ENCODE measurements at places on chromosomes 3 and 15.

- no peak for DNase-seq
- H3K27me3 ChIP-seq: no peaks in the 10 kb centered on the region
- no peaks in the 10 kb centered on the region for H3K36me3 ChIP-seq
- peaks cover 9% of the 10 kb centered on the region for H3K4me1 ChIP-seq
- H3K4me3 ChIP-seq: no peak overlapping the region
These were observed 54.6 kb downstream of the SSUH2 start for GRCh38 chr3:8589880-8590556.

DNA sequence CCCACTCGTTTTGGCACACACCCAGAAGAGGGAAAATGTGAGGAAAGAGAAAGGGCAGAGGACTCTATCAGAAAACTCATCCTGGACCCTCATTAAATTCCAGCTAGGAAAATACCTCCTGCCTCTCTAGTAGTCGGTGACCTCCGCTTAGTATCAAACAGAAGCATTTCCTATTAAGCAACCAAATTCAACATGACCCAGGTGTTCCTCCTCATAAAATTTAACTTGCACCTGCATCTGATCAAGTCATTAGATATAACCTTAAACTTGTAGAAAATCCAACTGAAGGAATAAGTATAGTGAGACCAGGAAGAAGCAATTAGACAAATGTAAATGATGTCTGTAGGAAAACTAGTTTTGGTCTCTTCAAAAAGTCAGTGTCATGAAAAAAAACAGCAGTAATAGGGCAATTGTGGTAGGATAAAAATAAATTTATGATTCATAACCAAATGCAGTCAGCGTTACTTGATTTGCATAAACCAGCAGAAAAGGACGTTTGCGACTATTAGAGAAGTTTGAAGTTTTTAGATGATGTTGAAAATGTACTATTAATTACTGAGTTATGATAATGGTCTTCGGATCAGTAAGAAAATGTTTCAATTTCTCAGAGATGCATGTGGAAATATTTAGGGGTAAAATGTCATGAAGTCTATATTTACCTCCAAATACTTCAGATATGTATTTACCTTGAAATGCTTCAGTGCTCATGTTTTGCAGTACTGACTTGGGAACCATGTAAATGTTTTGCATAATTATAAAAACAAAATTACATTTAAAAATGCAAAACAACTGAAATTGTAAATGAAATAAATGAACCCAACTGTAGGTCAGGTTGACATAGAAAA is 44.6 kb downstream of the LDHAL6B start:
- no peak for DNase-seq
- H3K4me3 ChIP-seq: no peak overlapping the region
- peaks cover 18% of the 10 kb centered on the region for H3K36me3 ChIP-seq
- H3K27ac ChIP-seq: no peak overlapping the region

- H3K27me3 ChIP-seq: peaks cover 7% of the 10 kb centered on the region
- no peak overlapping the region for H3K27ac ChIP-seq
- no peak for DNase-seq
- H3K4me1 ChIP-seq: no peaks in the 10 kb centered on the region
- H3K36me3 ChIP-seq: no peaks in the 10 kb centered on the region
- H3K4me3 ChIP-seq: no peak overlapping the region
These were observed 164.5 kb downstream of the MEGF11 start for GRCh38 chr15:66089049-66089448.

- no peaks in the 10 kb centered on the region for H3K27me3 ChIP-seq
- no peak for DNase-seq
- no peaks in the 10 kb centered on the region for H3K4me1 ChIP-seq
- no peak overlapping the region for H3K27ac ChIP-seq
- no peaks in the 10 kb centered on the region for H3K36me3 ChIP-seq
These were observed 212.4 kb downstream of the IL5RA start for GRCh38 chr3:2897821-2898220.

GRCh38 chr15:42491539-42492225 is 741 bp upstream of the ZNF106 start:
- peak; percentile 41 for DNase-seq
- peak overlapping the region; percentile 88 for H3K4me3 ChIP-seq
- H3K4me1 ChIP-seq: peaks cover 35% of the 10 kb centered on the region
- no peaks in the 10 kb centered on the region for H3K27me3 ChIP-seq
- H3K36me3 ChIP-seq: no peaks in the 10 kb centered on the region
- peak overlapping the region; percentile 97 for H3K27ac ChIP-seq

GRCh38 chr3:11641316-11641682 is 2.4 kb downstream of the VGLL4 start:
- H3K4me1 ChIP-seq: peaks cover 13% of the 10 kb centered on the region
- no peak for DNase-seq
- peaks cover 5% of the 10 kb centered on the region for H3K36me3 ChIP-seq

- no peaks in the 10 kb centered on the region for H3K27me3 ChIP-seq
- H3K36me3 ChIP-seq: peaks cover 35% of the 10 kb centered on the region
- no peak overlapping the region for H3K4me3 ChIP-seq
- peak overlapping the region; percentile 71 for H3K27ac ChIP-seq
- no peak for DNase-seq
These were observed 10.8 kb downstream of the TIPARP start for GRCh38 chr3:156685198-156685597.

- H3K4me1 ChIP-seq: no peaks in the 10 kb centered on the region
- no peak overlapping the region for H3K4me3 ChIP-seq
- DNase-seq: no peak
- H3K36me3 ChIP-seq: peaks cover 2% of the 10 kb centered on the region
- no peaks in the 10 kb centered on the region for H3K27me3 ChIP-seq
These were observed 12.4 kb downstream of the PCCB start for GRCh38 chr3:136262559-136262958.

DNA sequence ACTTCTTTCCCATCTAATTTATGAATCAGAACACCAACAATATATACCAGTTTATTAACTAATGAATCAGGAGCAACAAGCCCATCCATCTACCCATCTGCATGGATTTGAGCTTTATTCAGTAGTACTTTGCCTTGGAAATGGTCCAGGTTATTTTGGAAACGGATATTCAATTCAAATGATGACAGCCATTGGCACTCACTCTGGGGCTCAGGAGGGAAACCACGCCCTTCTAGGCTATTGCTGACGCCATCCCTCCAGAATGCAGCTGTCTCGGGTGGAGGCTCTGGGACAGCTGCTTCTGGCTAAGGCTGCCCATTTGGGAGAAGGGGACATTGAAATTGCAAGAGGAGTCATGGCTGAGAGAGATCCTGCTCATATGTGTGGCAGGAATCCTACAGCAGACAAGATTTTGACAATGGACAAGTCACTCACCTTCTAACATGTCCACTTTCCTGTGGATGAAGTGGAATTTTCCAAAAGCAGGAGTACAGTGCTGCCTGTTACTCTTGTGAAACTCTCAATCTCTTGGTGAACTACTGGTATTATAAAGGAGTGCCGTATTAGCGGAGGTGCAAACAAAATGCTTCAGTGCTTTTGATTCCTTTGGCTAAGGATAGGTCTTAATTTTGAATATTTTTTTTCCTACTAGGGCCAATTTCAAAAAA is 29.3 kb upstream of the TRAK1 start:
- peak; percentile 89 for DNase-seq
- H3K36me3 ChIP-seq: no peaks in the 10 kb centered on the region
- H3K4me3 ChIP-seq: peak overlapping the region; percentile 13
- peak overlapping the region; percentile 87 for H3K27ac ChIP-seq
- H3K4me1 ChIP-seq: peaks cover 39% of the 10 kb centered on the region
- H3K27me3 ChIP-seq: no peaks in the 10 kb centered on the region

DNA sequence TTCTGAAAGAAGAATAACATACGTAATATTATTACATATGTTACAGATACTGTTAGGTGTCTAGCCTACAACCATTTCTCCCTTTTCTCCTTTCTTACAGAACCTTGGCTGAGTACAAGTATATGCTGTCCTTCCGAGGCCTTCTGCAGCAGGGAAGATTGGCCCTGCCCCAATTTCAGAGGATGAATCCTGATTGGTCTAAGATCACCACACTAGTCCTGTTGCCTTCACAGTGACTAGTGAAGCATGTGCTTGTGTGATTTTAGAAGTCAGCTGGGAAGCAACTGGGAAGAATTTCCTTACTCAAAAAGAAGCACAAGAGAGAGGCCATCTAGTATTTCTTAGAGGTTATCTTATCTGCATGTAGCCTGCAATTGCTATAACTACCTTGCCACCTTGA is 30.6 kb upstream of the MECOM start:
- H3K4me1 ChIP-seq: no peaks in the 10 kb centered on the region
- H3K36me3 ChIP-seq: no peaks in the 10 kb centered on the region
- H3K4me3 ChIP-seq: no peak overlapping the region
- H3K27ac ChIP-seq: no peak overlapping the region
- DNase-seq: no peak
